ENCODE measurements at places on chromosomes 11 and 22.
A peak's percentile ranks its signal among the peaks of the same experiment; 100 is the strongest.

DNA sequence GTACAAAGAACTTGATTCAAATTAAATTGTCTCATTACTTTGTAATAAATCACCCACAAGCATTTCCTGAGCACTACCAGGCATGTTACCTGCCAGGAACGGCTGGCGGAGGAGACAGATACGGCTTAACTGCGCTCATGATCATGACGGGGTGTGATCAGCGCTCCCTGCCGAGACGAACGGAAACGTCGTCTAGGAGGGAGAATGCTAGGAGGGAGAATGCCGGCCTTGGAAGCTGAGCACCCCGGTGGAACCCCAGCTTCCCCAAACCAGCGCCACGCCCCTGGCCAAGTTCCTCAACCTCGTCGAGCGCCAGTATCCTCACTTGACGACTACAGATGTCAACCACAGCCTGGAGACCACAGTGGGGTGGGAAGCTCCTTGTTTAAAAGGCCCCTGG, 272.8 kb downstream of the CTTN start:
- DNase-seq, result no peak

DNA sequence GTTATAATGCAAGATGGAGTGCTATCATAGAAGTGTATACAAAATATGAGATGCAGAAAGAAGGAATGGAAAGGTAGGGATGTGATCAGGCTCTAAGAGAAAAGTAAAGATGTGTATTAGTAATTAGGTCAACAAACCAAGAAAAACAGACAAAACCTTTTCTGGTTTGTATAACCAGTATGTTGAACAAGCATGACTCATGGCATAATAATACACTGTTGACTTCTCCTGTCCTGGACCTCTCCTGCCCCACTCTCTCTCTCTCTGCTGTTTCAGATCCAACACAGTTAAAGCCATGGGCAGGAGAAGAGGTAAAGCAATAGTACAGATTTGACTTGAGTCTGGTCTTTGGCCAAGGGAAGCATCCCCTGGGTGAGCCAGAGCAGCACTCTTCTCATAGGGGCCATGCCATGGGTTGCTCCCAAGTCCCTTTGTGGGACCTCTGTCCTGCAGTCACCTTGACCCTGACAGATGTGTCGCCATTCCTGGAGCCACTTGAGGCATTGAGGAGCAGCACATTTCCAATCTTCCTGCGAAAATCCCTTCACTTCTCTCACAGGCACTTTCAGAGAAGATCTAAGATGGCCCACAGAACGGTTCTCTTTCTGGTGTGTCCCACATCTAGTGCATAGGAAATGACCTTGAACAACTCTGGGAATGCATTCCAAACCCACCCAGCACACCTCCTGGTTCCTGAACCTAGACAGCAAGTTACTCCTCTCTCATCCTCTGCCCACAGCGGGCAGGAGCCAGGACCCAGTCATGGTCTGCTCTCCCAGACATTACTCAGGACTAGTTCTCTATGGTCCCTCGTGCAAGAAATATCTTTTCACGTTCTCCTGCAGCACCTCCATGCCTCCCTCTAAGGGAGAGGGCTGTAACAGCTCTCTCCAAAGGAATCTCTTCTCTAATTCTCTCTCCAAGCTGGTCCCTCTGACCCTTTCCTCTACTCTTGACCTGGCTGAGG, 58.2 kb upstream of the PRSS23 start:
- no peak for DNase-seq

GRCh38 chr11:132941024-132941646, 591.2 kb downstream of the OPCML start:
- DNase-seq, result no peak

- no peak for DNase-seq
These were observed 7.5 kb downstream of the TSPAN4 start for GRCh38 chr11:849951-850774.

DNA sequence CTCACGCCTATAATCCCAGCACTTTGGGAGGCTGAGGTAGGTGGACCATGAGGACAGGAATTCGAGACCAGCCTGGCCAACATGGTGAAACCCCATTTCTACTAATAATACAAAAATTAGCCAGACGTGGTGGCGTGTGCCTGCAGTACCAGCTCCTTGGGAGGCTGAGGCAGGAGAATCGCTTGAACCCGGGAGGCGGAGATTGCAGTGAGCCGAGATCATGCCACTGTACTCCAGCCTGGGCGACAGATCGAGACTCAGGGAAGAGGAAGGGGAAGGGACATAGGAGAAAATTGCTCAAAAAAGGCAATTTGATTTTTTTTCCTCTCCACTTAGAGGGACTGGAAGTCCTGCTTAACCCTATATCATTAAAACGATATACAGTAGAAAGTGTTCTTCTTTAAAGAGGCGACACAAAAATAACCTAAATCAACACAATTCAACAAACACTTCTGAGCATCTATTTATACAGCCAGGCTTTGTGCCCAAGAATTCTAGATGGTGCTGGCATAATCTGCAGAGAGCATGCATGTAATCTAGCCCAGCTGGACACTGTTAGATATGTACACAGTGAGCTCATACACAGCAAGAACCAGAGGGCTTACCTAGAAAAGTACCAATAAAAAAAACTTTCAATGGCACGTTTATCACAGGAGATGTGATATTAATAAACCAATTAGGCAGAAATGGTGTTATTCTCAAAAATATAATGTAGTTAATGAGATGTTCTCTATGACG, 20.9 kb upstream of the DENND5A start:
- no peak for DNase-seq

DNA sequence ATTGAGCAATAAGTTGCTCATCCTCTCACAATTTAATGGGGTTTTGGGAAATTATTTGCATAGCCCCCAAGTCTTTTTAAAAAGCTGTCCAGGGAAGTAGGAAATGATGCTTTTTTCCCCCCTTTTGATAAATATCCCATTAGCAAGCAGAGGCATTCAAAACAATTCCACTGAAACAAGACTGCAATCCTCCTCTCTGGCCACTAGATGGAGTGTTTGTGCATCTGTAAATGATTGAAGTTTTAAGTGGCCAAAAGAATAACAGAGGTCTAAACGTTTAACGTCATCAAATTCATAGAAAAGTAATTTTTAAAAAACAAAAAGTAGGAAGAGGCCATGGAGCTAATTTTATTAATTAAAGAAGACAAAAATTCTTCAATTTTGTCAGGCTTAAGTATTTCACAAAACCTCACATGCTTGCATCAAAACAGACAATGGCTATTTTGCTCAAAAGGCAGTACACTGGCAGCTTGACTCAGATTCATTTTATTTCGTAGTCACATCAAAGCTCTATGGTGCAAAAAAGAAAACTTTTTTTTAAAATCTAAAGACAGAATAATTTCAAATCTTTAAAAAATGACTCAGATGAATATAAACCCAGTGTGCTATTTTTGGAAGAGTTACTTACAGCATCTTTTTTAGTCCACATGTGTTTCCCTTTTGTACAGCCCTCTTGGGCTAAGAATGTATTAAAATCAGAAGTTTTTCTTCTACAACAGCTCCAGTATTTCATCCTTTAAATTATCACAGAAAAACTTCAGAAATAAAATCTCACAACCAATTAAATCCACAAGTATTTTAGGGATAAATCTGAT, 17.8 kb downstream of the CHORDC1 start:
- peak; percentile 48 for DNase-seq

- DNase-seq, result no peak
These were observed 43.1 kb downstream of the CHST1 start for GRCh38 chr11:45622283-45622682.

DNA sequence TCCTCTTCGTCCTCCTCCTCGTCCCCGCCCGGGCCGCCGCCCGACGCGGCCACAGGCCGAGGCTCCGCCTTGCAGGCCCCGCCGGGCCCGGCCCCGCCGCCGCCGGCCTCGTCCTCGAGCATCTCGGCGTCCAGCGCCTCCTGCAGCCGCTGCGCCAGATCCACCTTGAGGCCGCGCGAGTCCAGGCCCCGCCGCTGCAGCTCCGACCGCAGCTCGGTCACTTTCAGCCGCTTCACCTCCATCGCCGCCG, 417 bp downstream of the HNRNPUL2 start:
- no peak for DNase-seq

DNA sequence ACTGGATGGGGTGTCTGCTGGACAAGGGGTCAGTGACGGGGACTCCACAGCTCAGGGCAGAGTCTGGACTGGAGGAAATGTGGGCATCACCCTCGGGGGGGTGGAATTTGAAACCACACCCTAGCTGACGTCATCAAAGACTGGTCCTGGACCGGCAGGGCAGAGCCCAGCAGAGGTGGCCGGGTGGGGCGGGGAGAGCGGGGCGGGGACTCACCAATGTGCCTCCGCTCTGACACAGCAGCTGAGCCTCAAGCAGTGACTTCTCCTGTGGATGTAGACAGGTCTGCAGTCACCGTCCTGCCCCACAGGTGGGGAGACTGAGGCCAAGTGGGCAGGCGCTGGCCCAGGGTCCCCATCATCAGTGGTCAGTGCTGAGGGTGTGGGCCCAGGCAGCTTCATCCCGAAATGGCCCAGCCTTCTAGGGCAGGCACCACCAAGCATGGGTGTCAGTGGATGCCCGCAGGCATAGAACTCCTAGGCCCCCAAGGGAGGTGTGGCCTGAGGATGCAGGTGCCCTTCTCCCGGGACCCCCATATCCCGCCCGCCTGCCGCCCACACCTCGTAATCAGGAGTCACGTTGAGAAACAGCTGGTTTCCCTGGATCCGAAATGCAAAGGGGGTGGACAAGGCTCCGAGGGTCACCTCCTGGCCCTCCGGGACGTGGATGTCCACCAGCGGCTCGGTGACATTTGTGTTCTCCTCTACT, 603 bp downstream of the CDHR5 start:
- no peak for DNase-seq

DNA sequence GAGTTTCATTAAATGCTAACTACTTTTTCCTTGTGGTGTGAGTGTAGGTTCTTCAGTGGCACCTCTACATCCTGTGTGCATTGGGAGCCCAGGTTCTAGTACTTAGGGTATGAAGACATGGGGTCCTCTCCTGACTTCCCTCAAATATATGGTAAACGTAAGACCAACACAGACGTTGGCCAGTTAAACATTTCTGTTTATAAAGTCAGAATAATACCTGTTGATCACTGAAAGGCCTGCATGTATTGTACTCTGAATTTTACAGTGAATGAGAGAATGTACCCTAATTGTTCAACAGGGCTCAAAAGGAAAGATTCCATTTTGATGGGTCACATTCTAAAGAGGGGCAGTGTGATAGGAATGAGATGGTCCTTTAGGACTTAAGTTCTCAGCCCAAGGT, 3.2 kb downstream of the RPL27A start:
- DNase-seq, result no peak

- no peak for DNase-seq
These were observed 1190.9 kb downstream of the BRD1 start for GRCh38 chr22:48636746-48637145.

GRCh38 chr11:1487091-1487850, 692 bp upstream of the MOB2 start:
- no peak for DNase-seq

GRCh38 chr11:73218106-73218829, at the start of gene P2RY2:
TSS of gene P2RY2 (plus strand) at chr11:73218281. CDS start at chr11:73234160, 15,879 bp downstream.
- peak; percentile 71 for DNase-seq

- no peak for DNase-seq
These were observed 381.7 kb downstream of the AASDHPPT start for GRCh38 chr11:106459135-106459534.

DNA sequence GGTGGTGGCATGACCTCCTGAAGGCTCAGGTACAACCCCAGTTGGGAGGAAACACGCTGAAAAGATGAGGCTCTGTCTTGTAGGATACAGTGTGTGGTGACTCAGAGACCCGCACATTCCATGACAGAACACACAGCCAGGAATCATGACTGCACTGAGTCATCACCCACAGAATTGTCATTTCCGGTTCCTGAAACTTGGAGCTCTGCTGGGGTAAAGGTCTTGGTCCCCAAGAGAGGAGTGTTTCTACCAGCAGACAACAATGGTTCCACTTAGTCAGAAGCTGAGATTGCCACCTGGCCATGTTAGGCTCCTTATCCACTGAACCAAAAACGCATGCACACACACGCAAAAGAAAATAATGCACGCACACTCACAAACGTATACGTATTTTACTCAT, 31.5 kb upstream of the CYB5R3 start:
- no peak for DNase-seq

GRCh38 chr11:2732940-2733628, 33.3 kb upstream of the KCNQ1OT1 start:
- DNase-seq, result no peak
